Caudate nucleus (tissue), 63 donors: ENCODE measurements at places on chromosomes 5 and 9.
A peak's percentile ranks its signal among the peaks of the same experiment; 100 is the strongest.

GRCh38 chr9:72581694-72582093 lies 60.3 kb downstream of the TMC1 start:
- no peak for DNase-seq

GRCh38 chr9:134721344-134721743 lies 79.7 kb downstream of the COL5A1 start:
- DNase-seq: no peak

DNA sequence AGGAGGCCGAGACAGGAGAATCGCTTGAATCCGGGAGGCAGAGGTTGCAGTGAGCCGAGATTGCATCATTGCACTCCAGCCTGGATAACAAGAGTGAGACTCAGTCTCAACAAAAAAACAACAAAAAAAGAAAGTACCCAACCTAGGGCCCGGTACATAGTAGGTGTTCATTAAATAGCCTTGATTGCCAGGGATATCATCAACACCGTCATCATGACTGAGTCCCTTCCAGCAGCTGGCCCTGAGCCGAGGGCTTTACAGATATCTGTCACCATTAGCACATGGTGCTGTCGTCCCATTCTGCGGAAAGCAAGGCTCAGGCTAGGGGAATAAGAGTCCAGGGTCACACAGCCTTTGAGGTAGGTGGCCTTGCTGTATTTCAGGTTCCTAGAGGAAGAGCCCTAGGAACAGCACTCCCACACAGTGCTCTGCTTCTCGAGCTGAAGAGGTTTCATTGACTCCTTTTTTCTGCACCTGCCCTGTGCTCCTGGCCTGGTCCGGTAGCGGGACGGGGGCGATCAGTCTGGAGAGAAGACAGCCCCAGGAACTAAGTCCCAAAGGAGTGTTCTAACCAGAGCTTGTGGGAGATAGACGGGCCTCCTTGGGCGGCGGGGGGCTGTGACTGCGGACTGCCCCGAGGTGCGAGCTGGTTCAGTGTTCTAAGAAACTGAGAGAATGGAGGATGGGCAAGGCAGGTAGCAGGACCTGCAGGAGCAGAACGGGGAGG lies 48.2 kb downstream of the CXXC5 start:
- DNase-seq: no peak

- DNase-seq: no peak
Observed at GRCh38 chr9:7828334-7828733, 28.8 kb upstream of the DMAC1 start.

GRCh38 chr5:174693697-174694385 lies 30.5 kb upstream of the MSX2 start:
- DNase-seq: no peak

- DNase-seq: no peak
Observed at GRCh38 chr9:8823131-8823895, 1023.7 kb upstream of the DMAC1 start.

- peak; percentile 6 for DNase-seq
Observed at GRCh38 chr5:176611435-176611834, 1.5 kb upstream of the GPRIN1 start.

DNA sequence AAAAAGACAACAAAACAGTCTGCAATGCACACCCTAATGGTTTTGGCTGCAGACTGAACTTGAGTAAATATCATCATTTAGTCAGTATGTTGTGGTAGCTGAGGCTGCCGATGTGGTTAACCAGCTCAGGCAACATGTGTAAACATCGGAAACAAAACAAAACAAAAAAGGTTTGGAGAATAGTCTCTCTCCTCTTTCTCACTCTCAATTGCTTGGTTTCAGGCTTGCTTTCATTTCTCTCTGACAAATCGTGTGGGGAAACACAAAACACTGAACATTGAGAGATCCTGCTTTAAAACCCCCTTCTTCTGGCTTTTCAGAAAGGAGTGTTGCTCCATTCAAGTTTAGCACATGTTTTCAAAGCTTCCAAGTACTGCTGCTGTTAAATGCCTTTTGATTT lies 453.3 kb downstream of the BNC2 start:
- no peak for DNase-seq

DNA sequence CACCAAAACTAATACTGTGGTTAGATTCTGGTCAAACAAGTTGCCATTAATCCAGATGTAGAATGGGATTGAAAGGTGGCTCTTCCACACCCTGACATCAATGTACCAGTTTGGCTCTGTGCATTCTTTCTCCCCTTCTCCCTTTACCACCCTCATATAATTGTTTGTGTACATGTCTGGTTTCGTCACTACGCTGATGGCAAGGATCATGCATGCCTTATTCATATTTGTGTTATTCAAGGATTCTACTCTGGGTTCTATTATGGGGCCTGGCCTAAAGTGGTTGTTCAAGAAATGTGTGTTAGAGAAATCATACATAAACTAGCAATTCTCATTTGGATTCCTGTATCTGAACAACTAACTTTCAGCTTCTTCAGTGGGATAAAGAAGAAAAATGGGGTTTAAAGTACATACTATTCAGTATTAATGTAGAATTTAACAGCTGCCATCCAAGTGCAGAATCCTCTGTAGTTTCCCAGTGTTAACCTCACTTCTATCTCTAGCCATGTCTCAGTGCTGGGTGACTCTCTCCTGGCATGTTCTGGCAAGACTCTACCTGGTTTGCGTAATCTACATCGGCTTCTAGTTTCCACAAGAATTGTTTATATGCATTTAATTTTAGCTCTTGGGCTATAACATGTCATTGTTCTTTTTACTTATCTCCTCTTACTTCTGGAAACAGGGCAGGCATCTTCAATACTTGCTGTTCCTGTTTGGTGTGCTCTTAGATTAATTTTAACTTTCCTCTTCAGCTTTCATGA lies 27.9 kb upstream of the CDKN2B start:
- DNase-seq: no peak

DNA sequence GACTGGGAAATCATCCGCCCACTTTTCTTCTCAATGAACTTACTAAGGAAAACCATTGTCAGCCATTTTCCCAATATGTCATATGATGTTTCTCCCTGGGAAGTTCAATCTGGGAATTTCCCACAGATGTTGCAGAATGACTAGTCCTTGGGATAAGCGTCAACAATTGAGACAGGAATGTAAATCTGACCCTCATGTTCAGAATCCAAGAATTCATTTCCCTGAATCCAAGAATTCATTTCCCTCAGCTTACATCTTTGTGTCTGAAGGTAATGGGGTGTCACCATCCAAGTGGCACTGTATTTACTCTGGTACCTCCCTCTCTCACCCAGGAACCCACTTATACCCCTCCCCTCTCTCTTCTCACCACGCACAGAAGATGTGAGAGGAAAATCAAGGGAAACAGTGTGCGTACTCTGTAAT lies 7.4 kb downstream of the KLF9 start:
- DNase-seq: no peak

- peak; percentile 55 for DNase-seq
Observed at GRCh38 chr5:159262859-159263568, at the start of gene UBLCP1. Gene UBLCP1, plus strand, starts transcription at chr5:159263290. Its CDS starts 5,626 bp downstream, at chr5:159268916.

DNA sequence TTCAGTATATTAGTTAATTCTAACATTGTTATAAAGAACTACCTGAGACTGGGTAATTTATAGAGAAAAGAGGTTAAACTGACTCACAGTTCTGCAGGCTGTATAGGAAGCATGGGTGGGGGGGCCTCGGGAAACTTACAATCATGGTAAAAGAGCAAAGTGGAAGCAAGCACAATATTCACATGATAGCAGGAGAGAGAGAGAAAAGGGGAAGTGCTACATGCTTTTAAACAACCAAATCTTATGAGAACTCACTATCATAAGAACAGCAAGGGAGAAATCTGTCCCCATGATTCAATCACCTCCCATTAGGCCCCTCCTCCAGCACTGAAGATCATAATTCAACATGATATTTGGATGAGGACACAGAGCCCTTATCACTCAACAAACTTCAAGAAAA lies 324.9 kb downstream of the ZNF608 start:
- DNase-seq: no peak

- DNase-seq: peak; percentile 7
Observed at GRCh38 chr9:92716557-92716956, 46.6 kb upstream of the IPPK start.

- no peak for DNase-seq
Observed at GRCh38 chr5:39531306-39531705, 106.5 kb upstream of the DAB2 start.

DNA sequence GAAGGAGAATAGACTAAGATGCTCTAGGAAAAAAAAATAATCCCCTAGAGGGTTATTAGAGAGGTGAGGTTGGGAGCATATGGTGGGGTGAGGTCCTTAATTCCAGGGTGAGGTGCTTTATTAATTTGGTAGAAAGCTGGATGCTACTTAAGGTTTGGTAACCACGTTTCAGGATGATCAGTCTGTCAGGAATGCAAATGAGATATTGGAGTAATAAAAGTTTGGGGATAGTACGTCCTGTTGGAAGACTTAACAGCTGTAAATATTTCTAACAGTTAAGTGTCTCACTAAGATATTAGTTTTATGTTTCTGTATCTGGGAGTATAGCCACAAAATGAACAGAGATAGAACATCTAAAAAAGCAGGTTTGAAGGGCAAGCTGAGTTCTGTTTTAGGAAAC lies 578.9 kb downstream of the CETN3 start:
- DNase-seq: no peak

GRCh38 chr5:143882520-143882919 lies 70.6 kb downstream of the HMHB1 start:
- no peak for DNase-seq

- no peak for DNase-seq
Observed at GRCh38 chr9:98773721-98774120, 22.6 kb downstream of the ANKS6 start.

- DNase-seq: no peak
Observed at GRCh38 chr5:22473886-22474285, 379.3 kb downstream of the CDH12 start.

DNA sequence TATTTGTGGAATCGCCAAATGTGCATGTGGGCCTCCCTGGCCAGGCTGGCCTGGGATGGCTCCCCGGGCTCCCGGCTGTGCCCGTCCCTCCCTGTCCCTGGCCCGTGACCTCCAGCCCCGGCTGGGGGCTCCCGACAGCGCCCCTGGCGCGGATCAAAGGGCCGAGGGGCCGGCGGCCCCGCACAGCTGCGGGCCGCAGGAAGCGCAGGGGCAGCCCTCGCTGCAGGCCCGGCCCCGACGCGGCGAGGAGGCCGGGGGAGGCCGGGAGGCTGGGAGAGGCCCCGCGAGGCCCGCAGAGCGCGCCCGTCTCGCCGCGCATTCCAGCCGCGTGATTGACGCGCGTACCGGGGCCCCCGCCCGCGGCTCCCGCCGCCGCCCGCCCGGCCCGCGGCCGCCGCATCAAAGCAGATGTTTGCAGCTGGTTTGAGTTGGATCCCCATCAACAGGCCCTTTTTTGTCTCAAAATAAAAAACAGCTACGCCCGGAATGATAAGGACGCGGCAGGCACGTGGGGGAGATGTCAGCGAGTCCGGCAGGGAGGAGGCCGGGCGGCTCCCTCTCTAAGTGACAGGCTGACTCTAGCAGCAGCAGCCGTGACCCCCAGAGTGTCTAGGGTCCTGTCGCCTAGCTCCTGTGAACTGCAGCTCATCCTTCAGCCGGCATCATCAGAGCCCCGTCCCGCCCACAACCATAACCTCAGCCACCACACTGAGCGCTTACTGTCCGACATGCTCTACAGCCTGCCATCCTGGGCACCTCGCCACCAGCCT lies 69.4 kb downstream of the LMX1B start:
- no peak for DNase-seq

GRCh38 chr9:95627802-95628201 lies 111.0 kb upstream of the PTCH1 start:
- no peak for DNase-seq

- DNase-seq: no peak
Observed at GRCh38 chr5:84028093-84028492, 307.4 kb upstream of the HAPLN1 start.

GRCh38 chr5:146698651-146699050 lies 179.9 kb downstream of the PPP2R2B start:
- DNase-seq: no peak

GRCh38 chr5:111013011-111013410 lies 58.5 kb upstream of the TSLP start:
- DNase-seq: no peak

- no peak for DNase-seq
Observed at GRCh38 chr9:128805661-128806060, 12.6 kb upstream of the ENDOG start.
